ENCODE measurements at places on chromosomes 5 and 9. TPM values are rescaled to one million over a fixed set of nuclear protein-coding genes. Genes with fewer than 3 reads are reported as not detected.

DNA sequence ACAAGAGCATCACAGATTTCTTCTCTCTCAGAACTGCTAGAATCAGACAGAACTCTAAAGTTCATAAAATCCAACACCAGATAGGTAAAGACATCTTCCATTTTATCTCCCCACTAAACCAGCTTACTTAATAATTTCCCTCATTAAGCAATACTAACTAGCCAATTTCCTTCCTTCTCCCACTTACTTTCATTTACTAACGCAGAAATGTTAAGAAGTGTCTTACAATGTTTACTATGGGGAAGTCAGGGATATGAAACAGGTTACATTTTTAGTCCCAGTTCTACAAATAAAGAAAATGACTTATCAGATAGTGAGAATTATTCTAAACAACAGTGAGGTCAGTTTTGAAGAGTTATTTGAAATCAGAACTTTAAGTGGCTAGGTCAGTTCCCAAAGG, 236.5 kb downstream of the FBXL17 start:
- H3K27me3 ChIP-seq = no peaks in the 10 kb centered on the region
- H3K27ac ChIP-seq = no peak overlapping the region
- peaks cover 3% of the 10 kb centered on the region for H3K4me1 ChIP-seq
- H3K36me3 ChIP-seq = no peaks in the 10 kb centered on the region

DNA sequence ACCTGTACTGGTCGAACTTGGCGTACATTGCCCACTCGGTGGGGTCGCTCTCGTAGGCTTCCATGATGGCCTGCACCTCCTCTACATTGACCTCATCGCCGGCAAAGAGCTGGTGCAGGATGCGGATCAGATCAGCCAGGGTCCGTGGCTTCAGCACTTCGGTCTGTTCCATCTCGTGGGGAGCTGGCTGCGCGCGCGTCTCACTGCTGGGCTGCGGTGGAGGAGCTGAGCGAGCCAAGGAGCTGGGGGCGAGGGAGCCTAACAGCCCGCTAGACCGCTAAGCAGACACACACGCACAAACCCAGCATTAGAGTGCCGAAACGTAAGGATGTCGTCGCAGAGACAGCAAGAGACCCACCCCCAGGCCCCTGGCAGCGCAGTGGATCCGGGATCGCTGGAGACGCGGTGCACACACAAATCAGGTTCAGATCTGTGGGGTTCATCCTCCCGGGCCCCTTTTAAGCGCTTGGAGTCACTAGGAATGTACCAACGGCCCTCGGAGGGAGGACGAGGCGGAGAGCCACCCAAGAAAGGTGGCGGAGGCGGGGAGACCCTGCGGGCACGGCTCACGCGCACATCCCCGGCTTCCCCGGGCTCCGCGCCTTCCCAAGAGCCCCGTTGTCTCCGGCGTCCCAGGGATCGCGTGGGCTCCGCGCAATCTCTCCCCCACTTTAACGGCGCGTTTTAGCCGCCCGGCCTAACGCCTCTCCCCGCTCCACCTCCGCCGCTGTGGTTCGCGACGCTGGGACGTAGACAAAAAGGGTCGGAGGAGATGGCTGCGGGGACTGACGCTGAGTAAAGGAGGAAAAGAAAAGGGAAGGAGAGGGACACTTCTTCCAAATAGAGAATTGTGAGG, at the start of gene CDO1:
TSS of gene CDO1 (minus strand) at position 434 of the 856 bp plus-strand sequence. CDS start at position 172, 262 bp downstream.
- peaks cover 17% of the 10 kb centered on the region for H3K4me1 ChIP-seq
- peaks cover 60% of the 10 kb centered on the region for H3K27me3 ChIP-seq
- H3K36me3 ChIP-seq = no peaks in the 10 kb centered on the region
- H3K4me3 ChIP-seq = peak within 1 kb of the TSS; percentile 73
- H3K27ac ChIP-seq = peak within 1 kb of the TSS; percentile 85

TYRP1 gene
- 74.1 TPM for total RNA-seq

DNA sequence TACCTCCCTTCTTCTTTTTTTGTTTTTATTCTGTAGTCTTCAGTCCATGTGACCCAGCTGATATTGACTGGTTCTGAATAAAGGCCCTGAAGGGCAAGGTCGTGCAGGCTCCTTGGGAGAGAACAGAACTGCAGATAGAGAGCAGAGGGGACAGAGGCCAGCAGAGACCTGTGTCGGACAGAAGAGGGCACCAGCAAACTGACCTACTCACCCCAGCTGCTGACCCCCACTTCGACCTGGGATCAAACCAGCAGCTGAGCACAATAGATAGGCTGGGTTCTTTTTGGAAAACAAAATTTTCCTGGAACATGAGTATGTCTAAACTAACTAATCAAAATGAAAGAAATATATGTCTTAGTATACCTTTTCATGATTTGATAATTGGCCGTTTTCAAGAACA, 695.1 kb downstream of the NR2F1-AS1 start:
- no peak overlapping the region for H3K27ac ChIP-seq
- no peaks in the 10 kb centered on the region for H3K27me3 ChIP-seq
- H3K4me1 ChIP-seq = no peaks in the 10 kb centered on the region
- no peak overlapping the region for H3K4me3 ChIP-seq

DNA sequence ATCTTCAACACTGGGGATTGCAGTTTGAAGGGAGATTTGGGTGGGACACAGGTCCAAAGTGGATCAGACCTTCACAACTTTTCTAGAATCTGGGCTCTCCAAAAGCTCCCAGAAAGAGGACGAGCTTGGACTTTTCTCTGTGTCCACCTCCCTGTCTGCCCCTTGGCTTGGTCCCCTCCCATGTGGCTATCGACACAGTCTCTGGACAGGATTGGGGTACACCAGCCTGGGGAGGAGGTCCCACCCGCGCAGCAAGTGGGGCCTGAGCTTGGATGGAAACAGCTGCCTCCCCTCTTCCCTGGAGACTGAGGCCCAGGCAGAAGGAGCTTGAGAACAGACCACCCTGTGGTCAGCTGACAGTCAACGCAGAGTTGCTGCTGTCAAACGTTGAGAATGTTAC, 84.6 kb upstream of the FCN1 start:
- H3K36me3 ChIP-seq = no peaks in the 10 kb centered on the region
- no peak overlapping the region for H3K4me3 ChIP-seq
- DNase-seq = no peak
- H3K27ac ChIP-seq = no peak overlapping the region
- no peaks in the 10 kb centered on the region for H3K4me1 ChIP-seq
- peaks cover 50% of the 10 kb centered on the region for H3K27me3 ChIP-seq

- no peaks in the 10 kb centered on the region for H3K36me3 ChIP-seq
- no peak overlapping the region for H3K27ac ChIP-seq
- DNase-seq = no peak
- no peaks in the 10 kb centered on the region for H3K4me1 ChIP-seq
- H3K4me3 ChIP-seq = no peak overlapping the region
These were observed 933.3 kb upstream of the CTNND2 start for GRCh38 chr5:12837592-12837991.

DNA sequence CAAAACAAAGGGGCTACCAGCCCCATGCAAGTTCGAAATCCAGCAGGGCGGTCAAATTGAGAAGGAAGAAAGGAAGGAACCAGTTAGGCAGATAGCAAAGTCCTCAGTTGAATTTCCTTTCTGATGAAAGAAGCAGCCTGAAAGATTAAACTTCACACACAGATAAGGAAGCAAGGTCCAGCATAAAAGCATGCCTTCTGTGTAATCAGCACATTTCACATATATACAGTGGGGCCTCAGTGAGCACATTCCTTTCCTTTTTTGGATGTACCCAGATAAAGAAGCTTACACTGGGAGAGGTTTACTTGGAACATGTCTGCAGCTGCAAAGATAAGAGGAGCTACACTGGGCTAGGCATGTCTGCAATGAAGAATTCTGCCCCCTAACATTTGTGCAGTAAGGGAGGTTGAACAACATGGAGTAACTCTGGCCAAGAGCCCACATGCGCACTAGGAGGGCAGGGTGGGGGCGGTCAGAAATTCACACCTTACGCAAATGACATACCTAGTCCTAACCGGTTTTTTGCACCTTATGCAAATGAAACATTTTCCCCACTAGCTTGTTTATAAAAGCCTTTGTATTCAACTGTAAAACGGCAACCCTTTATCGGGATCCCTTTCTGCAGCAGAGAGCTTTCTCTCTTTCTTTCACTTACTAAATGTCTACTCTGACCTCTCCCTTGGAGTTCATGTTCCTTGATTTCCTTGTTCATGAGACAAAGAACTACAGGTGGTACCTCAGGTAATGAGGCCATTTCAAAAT, 149.7 kb upstream of the FBXL17 start:
- no peak overlapping the region for H3K4me3 ChIP-seq
- no peak for DNase-seq
- H3K27me3 ChIP-seq = no peaks in the 10 kb centered on the region
- no peak overlapping the region for H3K27ac ChIP-seq

DNA sequence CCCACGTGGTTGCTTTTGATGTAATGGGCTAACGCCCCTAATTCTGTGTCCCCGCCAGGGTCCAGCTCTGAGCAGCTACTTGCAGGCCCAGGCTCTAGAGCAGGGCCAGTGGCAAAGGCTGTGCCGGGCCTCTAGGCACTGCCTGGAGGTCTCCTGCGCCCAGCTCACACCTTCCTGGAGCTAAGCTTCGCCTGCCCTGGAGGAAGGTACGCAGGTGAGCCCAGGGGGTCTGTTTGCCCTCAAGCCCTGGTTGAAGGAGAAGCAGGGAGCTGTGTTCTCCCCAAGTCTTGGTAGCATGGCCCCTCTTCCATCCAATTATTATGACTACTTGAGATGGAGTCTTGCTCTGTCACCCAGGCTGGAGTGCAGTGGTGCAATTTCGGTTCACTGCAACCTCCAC, 5.2 kb upstream of the LMX1B start:
- no peak overlapping the region for H3K4me3 ChIP-seq
- H3K36me3 ChIP-seq = no peaks in the 10 kb centered on the region
- H3K27me3 ChIP-seq = peaks cover 69% of the 10 kb centered on the region
- no peak overlapping the region for H3K27ac ChIP-seq

SEMA5A gene
- total RNA-seq = 43.2 TPM

CAMK4 gene
- 0.36 TPM for total RNA-seq

GRCh38 chr5:98798847-98799246, 25.4 kb downstream of the RGMB start:
- H3K36me3 ChIP-seq = peaks cover under 1% of the 10 kb centered on the region
- H3K4me3 ChIP-seq = no peak overlapping the region
- no peak overlapping the region for H3K27ac ChIP-seq
- DNase-seq = no peak

DNA sequence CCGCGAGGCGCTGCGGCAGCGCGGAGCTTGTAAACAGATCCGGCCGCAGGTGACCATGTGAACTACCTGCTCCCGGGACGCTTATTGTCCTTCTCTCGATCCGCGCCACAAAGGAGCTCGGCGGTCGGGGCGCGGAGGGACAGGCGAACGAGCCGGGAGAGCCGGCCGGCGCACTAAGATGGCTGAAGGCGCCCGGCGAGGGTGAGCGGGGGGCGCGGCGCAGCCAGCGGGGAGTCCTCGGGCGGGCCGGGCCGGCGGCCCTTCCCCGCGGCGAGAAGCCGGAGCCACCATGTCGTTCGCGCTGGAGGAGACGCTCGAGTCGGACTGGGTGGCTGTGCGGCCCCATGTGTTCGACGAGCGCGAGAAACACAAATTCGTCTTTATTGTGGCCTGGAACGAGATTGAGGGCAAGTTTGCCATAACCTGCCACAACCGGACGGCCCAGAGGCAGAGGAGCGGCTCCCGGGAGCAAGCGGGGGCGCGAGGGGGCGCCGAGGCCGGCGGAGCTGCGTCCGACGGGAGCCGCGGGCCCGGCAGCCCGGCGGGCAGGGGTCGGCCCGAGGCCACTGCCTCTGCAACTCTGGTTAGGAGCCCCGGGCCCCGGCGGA, 535 bp downstream of the JMY start:
- peak overlapping the region; percentile 79 for H3K4me3 ChIP-seq
- H3K27ac ChIP-seq = peak overlapping the region; percentile 86
- no peaks in the 10 kb centered on the region for H3K27me3 ChIP-seq
- H3K36me3 ChIP-seq = no peaks in the 10 kb centered on the region

C1QTNF2 gene
- 1.4 TPM for total RNA-seq

GRCh38 chr9:135582966-135583687, 21.6 kb downstream of the PAEP start:
- no peak for DNase-seq
- H3K27ac ChIP-seq = no peak overlapping the region
- H3K4me1 ChIP-seq = no peaks in the 10 kb centered on the region
- H3K27me3 ChIP-seq = peaks cover 58% of the 10 kb centered on the region
- no peak overlapping the region for H3K4me3 ChIP-seq

BTNL8 gene
- 0.58 TPM for total RNA-seq

NUTM2F gene
- total RNA-seq = not detected

DNA sequence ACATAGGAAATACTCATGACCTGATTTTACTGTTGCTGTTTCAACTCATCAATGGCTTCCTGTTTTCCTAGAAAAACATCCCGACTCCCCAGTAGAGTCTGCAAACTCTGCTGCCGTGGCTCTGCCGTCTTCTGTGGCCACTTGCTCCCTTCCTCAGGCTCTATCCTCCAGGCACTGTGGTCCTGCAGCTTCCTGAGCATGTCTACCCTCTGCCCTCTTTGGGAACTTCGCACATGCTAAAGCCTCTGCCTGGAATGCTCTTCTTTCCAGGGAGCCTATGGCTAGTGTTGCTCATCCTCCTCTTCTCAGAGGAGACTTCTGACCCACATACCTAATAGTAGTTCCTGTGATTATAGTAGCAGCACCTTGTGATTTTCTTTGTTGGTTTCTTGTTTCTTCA, 256.9 kb downstream of the MAN2A1 start:
- no peak overlapping the region for H3K27ac ChIP-seq
- DNase-seq = no peak
- H3K27me3 ChIP-seq = peaks cover 58% of the 10 kb centered on the region
- no peak overlapping the region for H3K4me3 ChIP-seq

DNA sequence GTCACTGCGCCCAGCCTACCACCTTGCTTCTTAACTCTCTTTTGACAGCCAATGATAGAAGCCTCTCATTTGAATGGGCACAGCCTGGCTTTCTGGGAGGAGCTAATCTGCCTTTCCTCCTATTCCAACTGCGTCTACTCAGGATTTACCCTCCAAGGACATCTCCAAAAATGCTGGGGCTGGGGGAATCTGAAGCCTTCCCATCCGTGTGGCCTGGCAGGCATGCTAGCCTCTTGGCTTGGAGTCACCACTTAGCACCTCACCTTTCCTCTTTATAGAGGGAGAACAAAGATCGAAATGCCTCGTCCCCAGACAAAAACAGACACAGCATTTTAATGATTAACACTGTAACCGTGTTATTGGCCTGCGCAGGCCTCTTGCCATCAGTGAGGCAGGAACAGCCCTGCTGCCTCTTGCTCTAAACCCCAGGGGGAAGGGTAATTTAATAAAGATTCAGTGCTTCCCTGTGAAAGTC, 108.2 kb upstream of the KLF4 start:
- H3K4me1 ChIP-seq = peaks cover 19% of the 10 kb centered on the region
- no peaks in the 10 kb centered on the region for H3K27me3 ChIP-seq
- no peak overlapping the region for H3K27ac ChIP-seq

SLC46A2 gene
- not detected for total RNA-seq

GRCh38 chr5:81428446-81428845, 34.5 kb upstream of the ACOT12 start:
- no peaks in the 10 kb centered on the region for H3K36me3 ChIP-seq
- DNase-seq = no peak
- H3K27ac ChIP-seq = no peak overlapping the region
- no peaks in the 10 kb centered on the region for H3K27me3 ChIP-seq
- peaks cover 24% of the 10 kb centered on the region for H3K4me1 ChIP-seq

- H3K36me3 ChIP-seq = no peaks in the 10 kb centered on the region
- H3K4me3 ChIP-seq = no peak overlapping the region
- DNase-seq = no peak
- H3K27me3 ChIP-seq = no peaks in the 10 kb centered on the region
- H3K27ac ChIP-seq = no peak overlapping the region
These were observed 41.3 kb downstream of the TBCA start for GRCh38 chr5:77734885-77735284.

Measured in left ventricle myocardium inferior (tissue), 1 donor.